Activated CD8-positive, alpha-beta memory T cell treated with anti-CD3 and anti-CD28 coated beads, Interleukin-2, amount 50 U/mL, for 48 hours (primary cell): ENCODE measurements at places on chromosomes 2 and 18.

- no peak for DNase-seq
These were observed 1272.8 kb downstream of the SUCLG1 start for GRCh38 chr2:83186105-83186760.

- no peak for DNase-seq
These were observed 739.5 kb downstream of the SOCS6 start for GRCh38 chr18:71028285-71028762.

DNA sequence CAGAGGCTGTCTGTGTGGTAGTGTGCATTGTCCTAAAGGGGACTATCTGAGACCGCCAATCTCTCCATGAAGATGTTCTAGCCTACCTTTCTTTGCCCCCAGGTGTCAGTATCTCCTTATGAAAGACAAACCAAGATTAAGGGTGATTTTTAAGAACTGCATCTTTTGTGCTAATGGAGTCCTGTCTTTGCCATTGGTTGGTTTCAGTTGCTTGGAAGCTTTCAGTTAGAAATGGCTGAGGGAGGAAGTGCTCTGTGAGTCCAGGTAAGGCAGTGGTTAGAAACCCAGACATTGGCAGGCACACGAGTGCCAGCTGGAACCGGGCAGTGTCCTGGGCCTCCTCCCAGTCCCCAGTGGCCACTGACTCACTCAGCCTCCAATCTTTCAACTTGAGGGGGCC is 111.3 kb downstream of the DOCK10 start:
- no peak for DNase-seq

DNA sequence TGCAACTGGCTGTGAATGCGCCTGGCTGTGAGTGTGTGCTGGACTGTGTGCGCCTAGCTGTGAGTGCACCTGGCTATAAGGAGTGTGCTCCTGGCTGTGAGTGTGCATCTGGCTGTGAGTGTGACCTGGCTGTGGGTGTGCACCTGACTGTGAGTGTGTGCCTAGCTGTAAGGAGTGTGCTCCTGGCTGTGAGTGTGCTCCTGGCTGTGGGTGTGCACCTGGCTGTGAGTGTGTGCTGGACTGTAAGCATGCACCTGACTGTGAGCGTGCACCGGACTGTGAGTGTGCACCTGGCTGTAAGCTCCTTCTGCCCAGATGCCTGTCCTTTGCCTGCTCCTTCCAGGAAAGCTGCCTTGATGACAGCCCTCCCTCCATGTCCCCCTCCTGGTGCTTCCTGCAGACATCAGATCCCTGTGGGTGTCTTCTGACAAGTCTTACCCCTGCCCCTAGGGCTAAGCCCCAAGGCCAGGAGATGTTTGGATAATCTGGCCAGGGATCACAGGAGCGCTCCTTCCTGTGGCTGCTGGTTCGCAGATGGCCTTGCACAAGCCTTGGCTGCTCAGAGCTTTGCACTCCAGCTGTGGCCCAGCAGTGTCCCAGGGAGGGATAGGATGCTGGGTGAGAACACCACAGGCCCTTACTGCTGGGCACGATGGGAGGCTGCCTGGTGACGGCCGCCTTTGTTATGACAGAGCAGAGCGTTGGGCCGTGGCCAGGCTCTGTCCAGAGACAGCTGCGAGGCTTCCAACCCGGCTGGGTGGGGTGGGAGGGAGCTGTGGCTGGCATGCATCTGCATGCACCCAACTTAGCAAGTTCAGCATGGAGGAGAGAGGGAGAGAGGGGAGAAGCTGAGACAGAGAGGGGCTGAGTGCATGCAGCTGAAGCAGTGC is 89.9 kb downstream of the GLI2 start:
- no peak for DNase-seq

DNA sequence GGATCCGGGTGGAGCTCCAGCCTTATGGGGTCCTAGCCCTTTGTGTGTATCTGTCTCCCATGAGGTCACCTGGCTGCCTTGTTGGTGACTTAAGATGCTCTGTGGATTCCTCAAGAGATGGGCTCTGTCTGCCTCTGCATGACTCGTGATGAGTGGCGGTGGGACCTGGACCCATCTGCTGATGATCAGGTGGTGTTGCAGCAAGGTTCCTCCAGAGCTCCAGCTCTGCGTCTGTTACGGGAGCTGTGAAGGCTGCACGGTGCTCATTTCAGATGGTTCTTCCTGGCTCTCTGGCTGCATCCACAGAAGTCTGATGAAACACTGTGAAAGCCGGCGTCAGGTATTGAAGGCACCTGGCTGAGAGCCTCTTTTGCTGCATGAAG is 2.4 kb downstream of the AGAP1 start:
- no peak for DNase-seq

- no peak for DNase-seq
These were observed 27.8 kb downstream of the ANKRD62 start for GRCh38 chr18:12121175-12122042.

DNA sequence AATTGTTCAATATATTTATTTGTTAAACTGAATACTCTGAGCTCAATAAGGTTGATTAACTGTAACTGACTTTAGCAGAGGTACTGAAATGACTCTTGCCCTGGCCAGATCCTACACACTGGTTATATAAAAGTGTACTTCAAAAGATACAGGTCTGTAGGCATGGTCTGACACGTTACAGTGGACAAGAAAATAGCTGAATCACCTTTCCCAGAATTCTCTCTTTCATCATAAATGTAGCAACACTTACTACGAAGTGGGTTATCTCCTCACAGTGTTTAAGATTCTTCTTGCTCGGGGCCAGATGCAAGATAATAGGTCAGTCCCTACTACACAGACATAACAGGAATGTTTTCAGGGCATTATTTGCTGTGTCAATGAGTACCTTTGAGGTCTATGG is 107.0 kb upstream of the ZC3H15 start:
- no peak for DNase-seq

- DNase-seq, result no peak
These were observed 5.8 kb downstream of the CAMKMT start for GRCh38 chr2:44367591-44367990.

GRCh38 chr2:58289029-58289428 is 47.9 kb upstream of the FANCL start:
- DNase-seq, result no peak

DNA sequence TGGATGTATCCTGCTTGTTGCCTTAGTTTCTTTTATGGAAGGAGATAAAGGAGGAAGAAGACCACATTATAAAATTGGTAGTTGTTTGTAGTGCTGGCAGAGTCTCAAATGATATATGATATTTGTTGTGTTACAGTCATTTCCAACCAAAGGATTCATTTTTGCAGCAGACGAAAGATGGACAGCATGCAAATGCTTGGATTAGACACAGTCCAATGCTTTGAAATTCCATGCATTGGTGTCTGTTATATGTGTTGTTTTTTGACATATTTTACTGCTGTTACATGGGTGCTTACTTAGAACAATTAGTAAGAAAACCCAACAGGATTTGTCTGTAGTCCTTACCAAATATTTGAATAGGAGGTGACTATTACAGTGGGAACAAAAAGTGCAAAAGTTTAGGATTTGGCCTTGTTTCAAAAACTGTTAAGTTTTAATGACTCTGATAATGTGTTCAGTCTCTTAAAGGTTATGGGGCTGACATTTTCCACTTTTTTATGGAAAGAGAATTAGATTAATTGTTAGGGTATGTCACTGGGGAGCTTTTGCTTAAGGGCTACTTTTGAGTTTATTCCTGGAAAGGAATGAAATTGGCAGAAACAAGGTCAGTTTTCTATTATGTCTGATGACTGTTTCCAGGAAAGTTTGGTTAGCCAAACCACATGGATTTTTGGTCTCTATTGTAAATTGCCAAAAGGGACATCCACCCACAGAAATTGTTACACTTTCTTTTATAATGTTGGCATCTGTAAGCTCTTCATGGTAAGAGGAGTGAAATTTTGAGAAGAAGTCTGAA is 229.4 kb upstream of the MMADHC start:
- no peak for DNase-seq

DNA sequence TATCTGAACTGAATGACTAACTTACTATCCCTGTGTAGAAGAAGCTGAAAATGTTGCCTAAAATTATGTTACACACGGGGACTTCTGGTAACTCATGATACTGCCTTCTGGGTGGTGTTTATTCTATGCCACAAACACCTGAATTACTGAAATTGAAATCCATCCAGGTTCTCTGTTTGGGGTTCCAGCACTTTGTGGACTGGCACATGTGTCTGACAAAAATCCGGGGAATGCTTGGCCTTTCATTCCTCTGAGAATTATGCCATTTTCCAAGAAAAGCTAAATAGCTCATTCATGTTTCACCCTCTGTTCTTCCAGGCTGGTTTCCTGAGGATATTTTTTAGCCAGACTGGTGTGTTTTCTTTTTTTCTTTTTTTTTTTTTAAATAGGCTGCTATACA is 59.5 kb upstream of the POU3F3 start:
- no peak for DNase-seq

DNA sequence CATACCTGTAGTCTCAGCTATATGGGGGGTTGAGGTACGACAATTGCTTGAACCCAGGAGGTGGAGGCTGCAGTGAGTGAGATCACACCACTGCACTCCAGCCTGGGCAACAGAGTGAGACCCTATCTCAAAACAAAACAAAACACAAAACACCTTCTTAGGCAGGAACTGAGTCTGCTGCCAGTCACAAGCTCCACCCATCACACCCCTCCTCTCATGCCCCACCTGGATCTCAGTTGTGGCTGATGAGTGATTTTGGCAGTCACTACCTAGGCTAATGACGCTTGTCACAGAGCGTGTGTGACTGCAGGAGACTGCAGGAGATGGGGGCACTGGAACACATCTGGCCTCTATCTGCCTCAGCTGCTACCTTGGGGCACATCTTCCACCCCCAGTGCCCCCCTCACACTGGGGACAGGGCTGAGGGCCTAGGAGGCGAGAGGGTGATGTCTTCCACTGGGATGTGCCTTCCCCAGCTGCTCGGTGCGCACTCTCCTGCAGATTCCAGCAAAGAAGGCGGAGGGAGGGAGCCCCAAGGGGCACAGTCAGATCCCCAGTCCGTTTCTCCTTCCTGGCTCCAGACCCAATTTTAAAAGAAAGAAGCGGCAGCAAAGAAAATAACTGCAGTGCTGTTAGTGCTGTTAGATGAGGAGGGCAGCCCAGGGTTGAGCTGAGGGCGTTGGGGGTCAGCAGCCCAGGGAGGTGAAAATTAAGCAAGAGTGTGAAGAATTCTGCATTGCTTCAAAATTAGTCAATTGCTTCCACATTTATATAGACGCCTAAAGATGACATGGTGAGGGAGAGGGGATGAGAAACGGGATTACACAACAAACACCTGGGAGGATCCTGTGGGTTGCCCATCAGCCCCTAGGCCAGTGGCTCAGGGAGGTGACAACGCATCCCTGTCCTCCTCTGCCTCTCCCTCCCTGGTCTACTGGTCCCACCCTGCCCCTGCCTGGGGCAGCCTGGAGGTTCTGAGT is 143.6 kb upstream of the HAAO start:
- DNase-seq, result no peak

- no peak for DNase-seq
These were observed 120.4 kb downstream of the DCDC2C start for GRCh38 chr2:3823748-3824147.

DNA sequence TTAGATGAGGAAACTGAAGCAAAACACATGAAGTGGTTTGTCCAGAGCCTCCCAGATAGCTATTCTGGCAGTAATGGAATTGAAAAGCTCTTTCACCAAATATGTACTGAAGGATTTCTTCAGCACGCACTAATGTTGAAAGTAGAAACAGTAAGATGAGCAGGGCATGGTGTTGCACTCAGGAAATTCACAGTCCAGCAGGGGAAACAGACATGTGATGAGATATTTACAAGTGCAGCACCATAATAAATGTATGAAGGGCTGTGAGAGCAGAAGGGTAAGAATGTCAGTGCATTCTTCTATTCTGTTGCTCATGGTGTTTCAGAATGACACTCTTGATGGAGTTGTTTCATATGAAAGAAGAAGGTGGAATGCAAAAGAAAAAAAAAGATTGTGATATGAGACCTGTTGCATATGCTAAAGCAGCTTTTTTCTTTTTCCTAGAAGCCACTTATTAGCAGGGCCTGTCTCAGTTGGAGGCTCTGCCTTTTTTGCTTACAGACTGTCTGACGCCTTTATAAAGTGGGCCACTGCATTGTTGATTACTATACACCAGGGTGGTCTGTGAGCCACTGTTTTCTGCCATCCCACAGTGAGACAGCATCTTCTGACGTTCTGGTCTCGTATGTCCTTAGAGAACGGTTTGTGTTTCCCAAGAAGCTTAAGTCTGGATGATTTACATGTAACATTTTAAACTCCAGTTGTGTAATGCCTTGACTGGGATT is 516.9 kb downstream of the ARHGAP15 start:
- no peak for DNase-seq

DNA sequence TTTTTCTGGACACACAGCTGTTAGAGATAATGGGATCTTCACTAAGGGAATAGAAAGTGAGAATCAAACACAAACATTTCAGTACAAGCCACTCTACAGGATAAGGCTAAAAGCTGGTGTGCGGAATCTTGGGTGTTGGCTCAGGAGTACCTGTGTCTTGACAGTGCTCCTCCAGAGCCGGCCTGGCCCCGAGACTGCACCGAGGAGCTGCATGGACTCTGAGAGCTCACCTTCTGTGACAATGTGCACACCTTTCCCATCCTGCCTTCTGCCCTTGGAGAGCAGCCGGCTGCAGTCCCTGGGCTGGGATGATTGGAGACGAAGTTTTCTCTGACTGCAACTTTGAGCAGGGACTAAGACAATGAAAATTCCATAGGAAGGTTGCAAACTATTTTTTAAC is 89.1 kb downstream of the TMEM182 start:
- no peak for DNase-seq

DNA sequence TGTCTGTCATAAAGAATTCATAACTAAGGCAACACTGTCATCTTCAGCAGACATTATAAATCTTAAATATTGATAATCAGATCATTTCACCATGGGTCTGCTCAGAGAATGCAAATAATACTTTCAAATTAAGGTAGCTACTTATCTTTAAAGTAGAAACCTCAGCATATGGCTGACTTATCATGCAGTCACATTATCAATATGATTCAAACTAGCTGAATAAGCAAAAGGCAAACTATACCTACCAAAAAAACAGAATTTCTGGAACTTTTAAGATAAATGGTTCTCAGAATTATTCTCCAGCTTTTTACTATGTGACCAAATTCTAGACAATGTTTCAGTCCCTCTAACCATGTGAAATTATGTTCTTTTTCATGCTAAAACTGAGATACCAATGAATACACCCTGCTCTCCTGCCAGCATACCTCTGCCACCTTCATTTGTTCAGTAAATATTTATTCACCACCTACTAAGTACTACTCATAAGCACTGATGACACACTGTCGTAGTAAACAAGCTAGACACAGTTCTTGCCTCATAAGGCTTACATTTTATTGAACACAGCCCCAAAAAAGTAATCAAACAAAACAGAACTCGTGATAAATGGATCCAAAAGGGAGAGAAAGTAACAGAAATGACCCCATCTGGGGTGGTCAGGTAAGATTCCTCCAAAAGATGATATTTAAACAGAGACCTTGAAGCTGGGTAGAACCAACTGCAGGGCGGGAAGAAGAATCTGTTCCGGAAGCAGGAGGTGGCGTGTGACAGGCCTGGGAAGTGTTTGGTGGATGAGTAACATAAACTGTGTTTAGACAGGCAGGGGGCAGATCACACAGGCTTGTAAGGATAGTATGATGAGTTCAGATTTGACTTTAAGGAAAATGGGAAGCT is 17.7 kb downstream of the SPIRE1 start:
- DNase-seq, result no peak
